Activated T-cell treated with anti-CD3 and anti-CD28 coated beads for 1 hour (primary cell): ENCODE measurements at places on chromosomes 12 and 14.

GRCh38 chr12:61915420-61915819, 344.8 kb upstream of the USP15 start:
- no peak for DNase-seq

GRCh38 chr12:62933220-62933601, 1.7 kb downstream of the PPM1H start:
- DNase-seq: no peak

DNA sequence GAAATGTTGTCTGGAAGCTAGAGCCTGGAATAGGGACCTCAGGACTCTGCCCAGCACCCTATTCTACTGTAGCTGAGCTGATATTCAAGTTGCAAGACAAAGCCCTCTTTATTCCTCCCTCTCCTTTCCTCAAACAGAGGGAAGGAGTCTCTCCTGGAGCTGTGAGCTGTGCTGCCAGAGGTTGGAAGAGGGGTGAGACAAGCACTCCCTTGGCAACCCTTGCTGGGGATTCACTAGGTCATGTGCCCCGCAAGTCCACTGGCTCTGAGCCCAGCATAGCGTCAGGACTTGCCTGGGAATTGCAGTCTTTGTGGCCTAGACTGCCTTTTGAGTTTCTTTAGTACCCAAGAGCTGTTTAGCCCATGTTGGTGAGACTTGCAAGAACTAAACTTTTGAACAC, 11.4 kb upstream of the ASCL1 start:
- DNase-seq: no peak

- DNase-seq: no peak
Measured at GRCh38 chr14:103733651-103734050, 18.0 kb downstream of the ZFYVE21 start.

GRCh38 chr12:117468016-117468415, 106.6 kb upstream of the NOS1 start:
- no peak for DNase-seq

DNA sequence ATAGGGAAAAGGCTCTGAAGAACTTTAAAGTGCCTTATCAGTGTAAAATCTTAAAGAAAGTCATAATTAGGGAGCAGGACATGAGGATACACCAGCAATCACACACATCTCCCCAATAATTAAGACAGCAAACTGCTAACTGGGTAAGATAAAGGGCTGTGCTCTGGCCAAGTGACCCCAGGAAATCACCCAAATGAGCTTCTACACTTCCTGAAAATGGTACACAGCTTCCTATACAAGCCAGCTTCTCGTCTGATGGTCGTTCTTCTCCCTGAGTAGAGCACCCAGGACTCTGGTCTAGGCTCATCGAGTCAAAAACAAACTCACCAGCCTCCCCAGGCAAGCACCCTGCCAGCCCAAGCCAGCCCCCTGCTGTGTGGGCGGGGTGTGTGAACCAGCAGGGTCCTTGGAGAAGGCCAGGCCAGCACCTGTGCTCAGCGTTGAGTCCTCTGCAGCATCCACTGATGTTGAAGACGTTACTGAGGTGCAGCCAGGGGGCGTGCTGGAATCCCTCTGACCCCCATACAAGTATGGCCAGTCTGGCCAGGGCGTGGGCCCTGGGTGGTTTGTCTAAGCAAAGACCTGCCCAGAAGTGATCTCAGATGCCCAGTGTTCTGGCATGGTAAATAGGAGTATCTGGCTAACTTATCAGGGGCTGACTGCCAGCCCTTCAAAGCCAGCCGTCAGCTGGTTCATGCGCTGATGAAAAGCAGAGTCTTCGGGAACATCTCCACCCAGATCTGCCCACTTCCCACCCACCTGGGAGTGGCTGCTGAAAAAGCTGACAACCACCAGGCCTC, 41.4 kb downstream of the ACTN1 start:
- DNase-seq: no peak

GRCh38 chr12:51913071-51914033, 6.0 kb downstream of the ACVRL1 start:
- DNase-seq: no peak

- no peak for DNase-seq
Measured at GRCh38 chr12:79067977-79068376, 203.4 kb downstream of the SYT1 start.

DNA sequence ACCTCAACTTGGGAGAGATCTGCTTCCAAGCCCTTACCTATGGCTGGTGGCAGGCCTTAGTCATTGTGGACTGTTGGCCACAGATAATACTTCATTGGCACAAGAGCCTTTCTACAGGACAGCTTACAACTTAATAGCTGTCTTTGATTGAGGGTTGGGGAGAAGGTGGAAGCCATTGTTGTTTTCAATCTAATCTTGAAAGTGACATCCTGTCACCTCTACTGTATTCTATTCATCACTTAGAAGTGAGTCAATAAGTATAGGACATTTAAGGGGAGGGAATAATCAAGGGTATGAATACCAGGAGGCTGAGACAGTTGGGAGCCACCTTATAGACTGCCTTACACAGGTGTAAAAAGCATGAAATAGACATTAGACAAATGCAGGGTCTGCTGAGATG, 906.3 kb downstream of the NRXN3 start:
- DNase-seq: no peak

DNA sequence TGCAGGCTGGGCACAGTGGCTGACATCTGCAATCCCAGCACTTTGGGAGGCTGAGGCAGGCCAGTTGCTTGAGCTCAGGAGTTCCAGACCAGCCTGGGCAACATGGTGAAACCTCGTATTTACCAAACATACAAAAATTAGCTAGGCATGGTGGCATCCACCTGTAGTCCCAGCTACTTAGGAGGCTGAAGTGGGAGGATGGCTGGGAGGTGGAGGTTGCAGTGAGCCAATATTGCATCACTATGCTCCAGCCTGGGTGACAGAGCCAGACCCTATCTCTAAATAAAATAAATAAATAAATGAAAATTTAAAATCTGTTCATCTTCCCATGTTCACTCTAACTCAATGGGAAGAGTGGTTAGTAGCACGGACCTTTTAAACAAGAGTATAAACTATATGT, 71.2 kb downstream of the ELK3 start:
- no peak for DNase-seq

- no peak for DNase-seq
Measured at GRCh38 chr14:102807013-102807406, 29.8 kb downstream of the TRAF3 start.

GRCh38 chr12:127162307-127162706, 1104.7 kb upstream of the TMEM132C start:
- no peak for DNase-seq

- DNase-seq: no peak
Measured at GRCh38 chr14:92497391-92497790, 16.2 kb upstream of the RIN3 start.

GRCh38 chr12:118520214-118521035, 144.1 kb downstream of the SUDS3 start:
- DNase-seq: no peak

GRCh38 chr14:34211732-34212131, 250.3 kb downstream of the SPTSSA start:
- DNase-seq: no peak

GRCh38 chr14:105767315-105767714, 240.9 kb downstream of the TMEM121 start:
- DNase-seq: no peak

DNA sequence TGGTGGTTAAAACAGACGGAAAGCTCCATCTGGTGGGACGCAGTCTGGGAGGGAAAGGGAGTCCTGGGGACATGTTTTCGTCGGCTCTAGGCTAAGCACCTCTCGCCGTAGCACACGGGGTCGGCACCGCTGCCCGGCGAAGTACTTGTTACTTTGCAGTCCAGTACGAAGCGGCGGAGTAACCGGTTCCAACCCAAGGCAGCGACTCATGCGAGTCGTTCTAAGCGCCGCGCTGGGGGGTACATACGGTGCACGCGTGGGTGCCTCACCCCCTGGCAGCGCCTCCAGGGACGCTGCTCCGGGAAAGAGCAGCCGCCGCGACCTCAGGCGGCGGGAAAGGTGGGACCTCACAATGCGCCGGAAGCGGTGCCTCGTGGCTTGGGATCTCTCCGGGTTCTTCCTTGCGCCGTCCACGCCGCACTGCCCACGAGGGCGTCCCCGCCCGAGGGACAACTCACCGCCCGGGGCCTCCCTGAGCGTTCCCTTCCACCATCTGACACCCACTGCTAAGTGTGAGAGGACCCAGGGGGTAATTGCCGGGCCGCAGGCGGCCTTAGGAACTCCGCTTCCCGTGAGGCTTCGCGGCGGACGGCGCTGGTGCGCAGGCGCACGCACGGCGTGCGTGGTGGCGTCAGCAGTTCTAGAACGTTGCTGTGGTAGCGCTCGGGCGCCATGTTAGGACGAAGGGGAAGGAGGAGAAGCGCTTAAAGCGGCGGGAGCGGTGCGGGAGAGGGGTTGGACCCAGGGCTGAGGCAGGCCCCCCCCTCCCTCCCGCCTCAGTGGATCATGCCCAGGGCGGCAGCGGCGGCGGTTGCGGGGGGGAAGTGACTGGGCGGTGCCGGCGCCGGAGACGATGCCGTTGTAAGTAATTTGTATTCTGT, at the start of gene PAPOLA:
Gene PAPOLA (plus strand): TSS at position 643 of the 881 bp plus-strand sequence. CDS start 211 bp downstream, at position 854.
- DNase-seq: peak; percentile 92

DNA sequence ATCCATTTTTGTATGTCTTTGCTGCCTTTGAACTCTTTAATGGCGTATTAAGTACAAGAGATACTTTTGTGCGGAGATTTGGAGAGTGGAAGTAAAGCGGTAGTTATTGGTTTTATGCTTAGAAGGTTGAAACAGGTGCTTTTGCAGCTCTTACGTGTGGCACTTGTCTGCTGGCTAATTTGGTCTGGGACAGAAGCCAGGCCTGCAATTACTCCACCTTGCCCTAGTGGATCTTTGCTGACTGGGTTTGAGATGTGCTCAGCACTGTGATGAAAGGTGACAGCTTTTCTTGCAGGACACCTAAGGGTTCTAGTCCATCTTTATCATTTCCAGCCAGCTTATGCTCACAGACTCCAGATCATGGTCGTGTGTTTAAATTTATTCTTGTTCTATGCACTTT, 252.5 kb downstream of the RPL10L start:
- DNase-seq: no peak

DNA sequence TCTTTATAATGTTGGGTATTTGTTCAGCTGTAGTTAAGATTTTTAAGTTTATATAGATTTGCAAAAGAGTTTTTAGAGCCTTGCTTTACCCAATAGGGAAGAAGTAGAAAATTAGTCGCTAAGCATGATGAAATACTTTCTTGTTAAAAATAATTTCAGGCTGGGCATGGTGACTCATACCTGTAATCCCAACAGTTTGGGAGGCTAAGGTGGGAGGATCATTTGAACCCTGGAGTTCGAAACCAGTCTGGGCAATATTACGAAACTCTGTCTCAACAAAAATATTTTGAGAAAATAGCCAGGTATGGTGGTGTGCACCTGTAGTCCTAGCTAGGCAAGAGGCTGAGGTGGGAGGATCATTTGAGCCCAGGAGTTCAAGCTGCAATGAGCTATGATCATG, 18.7 kb upstream of the SCFD1 start:
- no peak for DNase-seq

DNA sequence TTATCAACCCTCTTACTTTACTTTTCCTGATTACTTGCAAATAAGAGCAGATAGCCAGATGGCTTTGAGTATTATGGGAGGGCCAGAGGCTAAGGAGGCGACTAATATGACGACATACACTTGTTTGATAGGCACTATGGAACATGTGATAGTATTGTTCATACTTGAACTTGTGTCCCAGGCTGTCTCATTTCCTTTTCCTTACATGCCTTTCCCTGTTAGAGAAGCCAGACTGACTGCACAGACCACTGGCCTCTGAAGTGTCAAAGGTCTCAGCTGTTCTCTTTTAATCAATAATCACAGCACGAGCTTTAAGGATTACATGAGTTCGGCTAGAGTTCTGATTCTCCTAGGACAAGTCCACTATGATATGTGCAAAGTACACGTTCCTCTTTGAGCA, 326.0 kb downstream of the PRKD1 start:
- DNase-seq: no peak

GRCh38 chr14:101353422-101353821, 207.9 kb upstream of the DIO3 start:
- no peak for DNase-seq

DNA sequence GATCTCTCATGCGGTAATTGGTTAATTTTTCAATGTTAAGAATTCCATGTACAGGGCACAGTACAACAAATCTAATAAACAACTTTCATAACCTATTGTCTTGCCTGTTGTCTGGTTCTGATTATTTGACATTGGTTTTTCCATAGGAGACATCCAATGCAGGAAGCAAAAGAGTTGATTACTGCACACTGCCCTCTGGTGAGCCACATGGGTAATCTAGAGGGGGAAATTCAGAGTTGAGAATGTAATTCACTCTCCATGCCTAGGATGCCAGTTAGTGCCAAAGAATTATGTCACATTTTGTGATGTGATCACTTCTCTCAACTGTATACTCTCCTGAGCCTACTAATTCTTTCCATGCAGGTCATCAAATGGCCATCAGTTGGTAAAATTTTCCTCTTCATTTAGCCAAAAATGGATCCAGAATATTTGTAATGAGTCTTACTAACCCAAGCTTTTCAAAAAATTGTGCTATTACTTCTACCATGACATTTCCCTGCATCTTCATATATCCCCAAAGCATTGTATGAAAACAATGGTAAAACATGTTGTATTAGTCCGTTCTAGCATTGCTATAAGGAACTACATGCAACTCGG, 17.7 kb upstream of the CCDC91 start:
- DNase-seq: no peak

- no peak for DNase-seq
Measured at GRCh38 chr12:132327336-132328171, 1.8 kb downstream of the GALNT9 start.

DNA sequence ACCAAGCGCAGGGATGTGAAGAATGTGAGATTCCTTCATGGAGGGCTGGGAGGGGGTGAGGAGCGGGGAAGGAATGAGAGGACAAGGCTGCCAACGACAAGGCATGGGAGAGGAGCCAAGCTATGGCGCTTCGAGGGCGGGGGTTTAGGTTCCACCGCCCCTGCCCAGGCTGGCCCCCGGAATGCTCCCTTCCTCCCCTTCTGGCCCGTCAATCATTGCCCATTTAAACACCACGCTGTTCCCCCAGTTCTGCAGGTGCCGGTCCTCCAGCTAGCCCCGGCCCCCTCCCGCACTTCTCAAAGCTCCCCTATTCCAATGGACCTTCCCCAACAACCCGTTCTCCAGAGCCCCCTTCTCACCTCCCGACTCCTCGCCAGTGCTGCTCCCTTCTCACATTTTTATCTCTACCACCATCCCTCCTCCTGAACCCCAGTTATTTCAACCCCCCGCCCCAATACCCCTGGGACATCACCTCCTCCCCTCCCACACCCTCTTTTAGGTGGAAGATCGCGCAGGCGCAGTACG, 428 bp downstream of the RNF41 start:
- DNase-seq: no peak

GRCh38 chr14:99236386-99237138, 35.4 kb downstream of the BCL11B start:
- DNase-seq: no peak

GRCh38 chr14:99649219-99649618, 4.3 kb downstream of the HHIPL1 start:
- DNase-seq: no peak

DNA sequence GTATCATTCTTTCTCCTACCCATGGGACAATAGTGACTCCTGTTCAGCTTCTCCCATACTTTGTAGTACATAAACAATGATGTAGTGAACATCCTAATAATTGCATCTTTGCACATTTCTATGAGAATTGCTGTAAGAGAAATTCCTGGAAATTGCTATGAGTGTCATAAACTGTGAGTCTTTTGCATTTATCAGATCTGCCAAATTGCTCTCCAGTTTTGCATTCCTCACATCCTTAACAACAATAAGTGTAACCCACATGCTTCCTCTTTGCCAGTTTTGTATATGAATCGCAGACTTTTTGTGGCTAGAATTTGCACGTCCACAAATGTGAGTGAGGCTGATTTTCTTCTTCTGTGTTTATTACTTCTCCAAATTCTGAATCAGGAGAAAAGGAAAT, 124.0 kb upstream of the TBX5 start:
- DNase-seq: no peak
